ENCODE measurements at places on chromosomes 1 and 21.

DNA sequence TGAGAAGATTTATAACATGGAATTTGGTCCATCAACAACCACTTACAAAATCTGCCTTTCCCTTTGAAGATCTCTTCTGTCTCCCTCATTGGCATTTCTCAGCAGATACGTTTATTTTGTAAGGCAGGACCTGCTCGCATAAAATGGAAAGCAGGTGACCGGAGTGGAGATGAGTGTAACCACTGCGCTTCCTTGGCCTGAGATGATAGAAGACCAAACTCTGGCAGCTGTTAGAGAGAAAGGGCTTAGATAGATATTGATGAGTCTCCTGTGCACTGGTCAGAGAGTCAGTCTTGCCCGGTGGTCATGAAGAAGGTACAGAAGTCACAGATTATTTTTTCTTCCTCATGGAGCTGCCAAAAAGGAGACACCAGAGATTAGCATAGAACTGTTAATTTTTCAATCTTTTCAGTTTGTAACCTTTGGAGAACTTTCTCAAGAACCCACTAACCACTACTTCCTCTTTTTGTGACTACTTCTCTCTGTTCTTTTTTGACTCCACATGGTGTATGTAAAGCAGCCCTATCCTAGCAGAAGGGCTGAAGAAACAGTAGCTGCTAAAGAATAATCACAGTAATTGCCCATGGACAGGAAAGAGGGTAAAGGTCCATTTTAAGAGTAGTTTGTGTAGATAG, 47.6 kb downstream of the FCRL3 start:
- DNase-seq, result peak; percentile 69

- DNase-seq, result no peak
Observed at GRCh38 chr21:39347537-39347936, 1.4 kb downstream of the HMGN1 start.

- no peak for DNase-seq
Observed at GRCh38 chr1:27589841-27590426, 14.0 kb downstream of the AHDC1 start.

DNA sequence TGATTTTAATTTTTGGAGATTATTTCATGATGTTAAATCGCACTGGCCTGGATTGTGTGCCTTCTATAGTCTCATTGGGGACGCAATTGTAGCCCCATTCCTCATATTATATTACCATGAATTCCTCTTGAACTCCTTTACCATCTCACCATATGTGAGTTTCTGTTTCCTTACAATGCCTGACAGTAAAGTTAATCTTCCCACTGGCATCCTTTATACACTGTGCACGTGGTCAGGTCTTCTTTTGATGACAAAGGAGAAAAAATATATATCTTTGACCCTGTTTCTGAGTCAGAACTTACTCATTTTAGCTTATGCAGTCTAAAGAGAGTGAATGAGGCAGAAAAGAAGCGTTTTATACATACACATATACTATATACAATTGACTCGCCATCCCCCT, 774 bp upstream of the ABL2 start:
- no peak for DNase-seq

- DNase-seq, result no peak
Observed at GRCh38 chr1:84774669-84775534, 84.6 kb upstream of the SSX2IP start.

- DNase-seq, result no peak
Observed at GRCh38 chr1:29365906-29366670, 129.8 kb downstream of the PTPRU start.

GRCh38 chr1:51439895-51440294, 79.2 kb downstream of the EPS15 start:
- DNase-seq, result no peak

GRCh38 chr1:2339206-2340085, 51.9 kb downstream of the MORN1 start:
- no peak for DNase-seq

DNA sequence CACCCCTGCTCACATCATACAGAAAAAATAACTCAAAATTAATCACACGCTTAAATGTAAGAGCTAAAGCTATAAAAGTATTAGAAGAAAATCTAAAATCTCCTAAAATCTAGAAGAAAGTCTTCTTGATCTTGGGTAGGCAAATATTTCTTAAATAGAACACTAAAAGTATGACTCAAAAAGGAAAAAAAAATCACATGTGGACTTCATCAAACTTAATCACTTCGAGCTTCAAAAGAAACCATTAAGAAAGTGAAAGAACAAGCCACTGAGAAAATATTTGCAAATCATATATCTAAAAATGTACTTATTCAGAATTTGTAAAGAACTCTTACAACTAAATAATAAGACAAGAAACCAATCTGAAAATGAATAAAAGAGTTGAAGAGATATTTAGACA, 32.7 kb downstream of the LRRC52 start:
- no peak for DNase-seq

- DNase-seq, result no peak
Observed at GRCh38 chr1:24361811-24362210, 42.7 kb downstream of the GRHL3 start.

- no peak for DNase-seq
Observed at GRCh38 chr1:72140222-72140621, 142.1 kb downstream of the NEGR1 start.

- DNase-seq, result peak; percentile 71
Observed at GRCh38 chr1:869499-870244, 54.1 kb upstream of the SAMD11 start.

- DNase-seq, result no peak
Observed at GRCh38 chr1:76955652-76956051, 88.4 kb downstream of the ST6GALNAC5 start.

- no peak for DNase-seq
Observed at GRCh38 chr1:244205906-244206305, 154.8 kb downstream of the ZBTB18 start.

GRCh38 chr21:43991447-43991991, 20.6 kb upstream of the TRAPPC10 start:
- no peak for DNase-seq

- no peak for DNase-seq
Observed at GRCh38 chr1:234925440-234926263, 203.0 kb downstream of the TOMM20 start.

DNA sequence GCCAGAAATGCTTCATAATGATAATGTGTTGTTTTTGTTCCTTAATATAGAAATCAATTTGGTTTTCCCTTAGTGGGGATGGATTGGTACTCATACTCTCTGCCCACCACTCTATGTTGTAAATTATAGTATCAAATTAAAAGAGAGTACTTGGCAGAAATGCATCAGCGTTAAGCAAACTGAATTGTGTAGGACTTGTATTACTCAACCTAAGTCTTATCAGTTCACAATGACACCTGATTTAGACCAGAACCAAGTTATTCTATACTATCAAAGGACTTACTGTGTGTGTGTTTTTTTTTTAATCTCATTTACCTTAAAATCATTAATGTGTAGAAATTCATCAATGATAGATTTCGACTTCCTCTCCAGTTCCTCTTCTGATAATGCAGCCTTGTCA, 62.0 kb upstream of the HP1BP3 start:
- DNase-seq, result no peak

- no peak for DNase-seq
Observed at GRCh38 chr1:241749041-241749944, 97.2 kb downstream of the WDR64 start.

DNA sequence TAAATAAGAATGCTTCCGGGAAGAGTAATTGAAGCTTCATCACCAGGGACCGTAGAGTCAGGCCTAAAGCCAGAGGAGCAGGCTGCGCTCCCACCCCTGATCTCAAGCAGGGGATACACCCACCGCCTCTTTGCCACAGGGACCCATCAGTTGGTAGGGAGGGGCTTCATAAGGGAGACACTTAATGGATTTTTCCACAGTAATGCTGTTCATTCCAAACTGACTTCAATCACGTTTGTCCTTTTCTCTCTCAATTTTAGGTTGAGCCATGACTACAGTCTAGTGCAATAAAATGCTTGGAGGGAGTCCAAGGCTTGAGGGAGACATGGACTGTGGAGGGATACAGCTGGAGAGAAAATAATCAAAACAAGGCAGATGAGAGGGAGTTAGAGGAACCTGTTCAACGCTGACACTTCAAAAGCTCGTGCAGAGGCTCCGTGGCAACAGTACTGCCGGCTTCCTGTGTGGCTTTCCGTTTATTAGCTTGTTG, 111.5 kb downstream of the SEC16B start:
- peak; percentile 83 for DNase-seq

DNA sequence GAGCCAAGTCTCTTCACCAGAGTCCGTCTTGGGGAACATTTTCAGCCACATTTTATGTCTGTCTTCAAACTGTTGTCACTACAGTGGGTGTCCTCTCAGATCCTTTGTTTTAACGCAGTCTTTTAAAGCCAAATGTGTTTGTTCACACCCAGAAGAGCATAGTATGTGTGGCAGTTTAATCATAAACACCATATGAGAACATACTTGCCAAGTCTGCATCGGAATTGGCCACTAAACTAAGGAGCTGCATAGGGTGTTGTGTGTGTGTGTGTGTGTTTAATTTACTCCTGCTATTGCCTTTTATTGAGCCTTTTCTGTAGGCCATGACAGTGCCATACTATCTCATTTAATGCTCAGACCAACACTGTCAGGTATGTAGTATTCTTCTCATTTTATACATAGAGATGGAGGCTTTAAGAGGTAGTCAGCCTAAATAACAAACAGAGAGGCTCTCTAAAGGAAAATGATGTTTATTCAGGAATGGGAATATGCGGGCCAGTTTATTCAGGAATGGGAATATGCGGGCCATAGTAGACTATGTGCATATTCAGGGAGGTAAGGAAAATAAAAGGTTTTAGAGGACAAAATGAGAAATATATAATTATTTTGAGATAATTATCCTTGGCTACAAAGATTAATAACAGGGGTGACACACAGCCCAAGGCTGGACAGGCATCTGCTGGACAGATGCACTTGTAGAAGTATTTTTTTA, 67.9 kb upstream of the L1TD1 start:
- DNase-seq, result no peak

GRCh38 chr1:112841825-112842224, 114.2 kb downstream of the SLC16A1 start:
- no peak for DNase-seq

DNA sequence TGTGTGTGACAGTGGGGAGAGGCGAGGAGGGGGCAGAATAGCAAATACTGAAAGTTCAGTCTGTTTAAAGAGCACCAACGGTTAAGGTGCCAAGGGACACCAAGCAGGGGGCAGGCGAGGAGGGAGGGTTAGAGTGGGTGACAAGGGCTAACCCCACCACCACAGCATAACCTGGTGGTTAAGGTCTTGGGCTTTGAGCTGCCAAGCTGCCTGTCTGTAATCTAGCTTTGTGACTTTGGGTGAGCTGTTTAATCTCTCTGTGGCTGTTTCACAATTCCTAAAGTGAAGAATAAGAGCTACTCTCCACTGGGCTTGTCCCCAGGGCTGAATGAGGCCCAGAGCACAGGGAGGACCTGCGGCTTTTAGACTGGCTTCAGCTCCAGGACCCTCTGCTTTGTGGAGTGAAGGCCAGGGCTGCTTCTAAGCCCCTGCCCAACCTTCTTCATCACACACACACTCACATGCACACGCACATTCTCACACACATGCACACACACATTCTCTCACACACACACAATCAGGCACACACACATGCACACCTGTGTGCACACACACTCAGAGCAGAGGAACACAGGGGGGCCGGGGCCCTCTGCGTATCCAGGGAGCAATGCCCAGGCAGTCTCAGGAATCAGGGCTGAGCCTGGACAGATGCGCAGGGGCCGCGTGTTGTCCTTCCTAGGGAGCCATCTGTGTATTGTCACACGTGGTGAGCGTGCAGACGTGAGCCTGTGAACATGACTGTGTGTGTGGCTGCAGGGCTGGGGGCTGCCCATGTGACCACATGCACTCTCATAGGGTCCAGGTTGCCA, 101.6 kb upstream of the TARDBP start:
- no peak for DNase-seq

GRCh38 chr21:34730756-34731445, 62.1 kb downstream of the CLIC6 start:
- DNase-seq, result no peak

DNA sequence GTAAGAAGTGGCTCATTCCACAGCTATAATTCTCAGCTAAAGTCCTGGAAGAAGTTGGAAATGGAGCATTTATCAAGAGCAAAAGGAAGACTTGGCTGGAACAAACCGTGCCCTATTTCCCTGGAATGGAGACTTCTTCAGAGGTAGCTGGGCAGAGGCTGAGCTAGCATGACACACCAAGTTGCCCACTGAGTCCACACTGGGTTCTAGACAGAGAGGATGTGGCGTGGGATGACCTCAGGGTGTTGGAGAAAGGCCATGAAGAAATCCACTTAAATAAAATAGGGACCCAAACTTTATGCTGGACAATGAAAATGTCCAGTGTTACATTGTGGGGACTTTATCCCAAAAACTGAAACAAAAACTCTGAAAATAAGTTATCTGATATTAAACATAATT, 116.2 kb downstream of the KCNJ6 start:
- DNase-seq, result no peak

GRCh38 chr1:19616489-19616888, 27.6 kb upstream of the NBL1 start:
- DNase-seq, result no peak

DNA sequence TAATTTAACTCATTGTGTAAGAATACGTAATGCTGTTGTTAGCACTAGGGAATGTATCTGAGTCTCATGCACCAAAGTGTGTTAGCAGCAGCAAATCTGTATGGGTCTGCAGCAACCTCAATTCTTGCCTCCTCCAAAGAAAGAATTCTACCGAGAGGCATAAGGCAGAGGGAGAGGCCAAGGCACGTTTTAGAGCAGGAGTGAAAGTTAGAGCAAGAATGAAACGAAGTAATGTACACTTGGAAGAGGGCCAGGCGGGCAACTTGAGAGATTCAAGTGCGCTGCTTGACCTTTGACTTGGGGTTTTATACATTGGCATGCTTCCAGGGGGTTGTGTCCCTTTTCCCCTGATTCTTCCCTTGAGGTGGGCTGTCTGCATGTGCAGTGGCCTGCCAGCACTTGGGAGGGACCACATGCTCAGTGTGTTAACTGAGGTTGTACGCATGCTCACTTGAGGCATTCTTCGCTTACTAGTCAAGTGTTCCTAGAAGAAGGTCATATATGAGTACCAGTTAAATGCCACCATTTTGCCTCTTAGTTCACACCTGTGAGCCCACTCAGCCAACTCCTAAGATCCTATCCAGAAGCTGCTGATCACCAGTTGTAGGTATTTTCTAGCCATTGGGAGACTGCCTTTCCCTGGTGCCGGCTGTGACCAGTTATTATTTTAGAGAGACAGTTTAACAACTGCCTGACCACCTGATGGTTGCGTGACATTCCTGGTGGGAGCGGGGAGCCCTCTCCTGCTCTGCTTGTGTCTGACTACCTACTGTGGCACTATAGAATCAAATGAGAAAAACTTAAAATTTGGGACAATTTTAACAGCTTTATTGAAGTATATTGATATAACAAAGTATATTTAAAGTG, 2.7 kb upstream of the CNN3 start:
- no peak for DNase-seq

GRCh38 chr1:236465959-236466303, 57.9 kb upstream of the LGALS8 start:
- DNase-seq, result no peak
